ENCODE measurements at places on chromosomes 7 and 10.

DNA sequence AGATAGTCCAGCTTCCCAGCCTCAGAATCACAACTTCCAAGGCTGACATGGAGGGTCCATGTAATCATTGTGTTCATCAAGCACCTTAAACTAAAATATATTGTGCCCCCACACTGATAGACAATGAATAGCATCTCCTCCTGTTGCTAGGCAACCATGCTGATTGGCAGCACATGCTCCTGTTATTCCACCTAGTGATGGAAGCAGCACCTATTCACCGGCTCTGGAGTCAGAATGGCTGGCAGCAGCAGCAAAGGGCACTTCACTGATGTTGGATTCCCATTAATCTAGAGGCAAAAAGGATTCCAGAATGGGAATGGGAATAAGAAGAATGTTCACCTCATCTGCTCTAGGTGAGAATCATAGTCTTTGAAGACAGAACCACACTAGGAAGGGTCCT lies 55.0 kb downstream of the RELN start:
- no peak overlapping the region for H3K27ac ChIP-seq
- H3K4me3 ChIP-seq = no peak overlapping the region
- DNase-seq = no peak
- H3K27me3 ChIP-seq = peaks cover 19% of the 10 kb centered on the region

GRCh38 chr7:18393465-18394118 lies 102.0 kb upstream of the HDAC9 start:
- H3K36me3 ChIP-seq = no peaks in the 10 kb centered on the region
- no peaks in the 10 kb centered on the region for H3K4me1 ChIP-seq
- no peak overlapping the region for H3K27ac ChIP-seq
- no peaks in the 10 kb centered on the region for H3K27me3 ChIP-seq
- DNase-seq = no peak

GRCh38 chr7:114671563-114672123 lies 250.3 kb upstream of the MDFIC start:
- H3K27ac ChIP-seq = no peak overlapping the region
- peaks cover 2% of the 10 kb centered on the region for H3K27me3 ChIP-seq
- DNase-seq = no peak

- H3K27ac ChIP-seq = no peak overlapping the region
- peaks cover under 1% of the 10 kb centered on the region for H3K36me3 ChIP-seq
Measured at GRCh38 chr10:42111076-42111475, 527.3 kb downstream of the ZNF33B start.

DNA sequence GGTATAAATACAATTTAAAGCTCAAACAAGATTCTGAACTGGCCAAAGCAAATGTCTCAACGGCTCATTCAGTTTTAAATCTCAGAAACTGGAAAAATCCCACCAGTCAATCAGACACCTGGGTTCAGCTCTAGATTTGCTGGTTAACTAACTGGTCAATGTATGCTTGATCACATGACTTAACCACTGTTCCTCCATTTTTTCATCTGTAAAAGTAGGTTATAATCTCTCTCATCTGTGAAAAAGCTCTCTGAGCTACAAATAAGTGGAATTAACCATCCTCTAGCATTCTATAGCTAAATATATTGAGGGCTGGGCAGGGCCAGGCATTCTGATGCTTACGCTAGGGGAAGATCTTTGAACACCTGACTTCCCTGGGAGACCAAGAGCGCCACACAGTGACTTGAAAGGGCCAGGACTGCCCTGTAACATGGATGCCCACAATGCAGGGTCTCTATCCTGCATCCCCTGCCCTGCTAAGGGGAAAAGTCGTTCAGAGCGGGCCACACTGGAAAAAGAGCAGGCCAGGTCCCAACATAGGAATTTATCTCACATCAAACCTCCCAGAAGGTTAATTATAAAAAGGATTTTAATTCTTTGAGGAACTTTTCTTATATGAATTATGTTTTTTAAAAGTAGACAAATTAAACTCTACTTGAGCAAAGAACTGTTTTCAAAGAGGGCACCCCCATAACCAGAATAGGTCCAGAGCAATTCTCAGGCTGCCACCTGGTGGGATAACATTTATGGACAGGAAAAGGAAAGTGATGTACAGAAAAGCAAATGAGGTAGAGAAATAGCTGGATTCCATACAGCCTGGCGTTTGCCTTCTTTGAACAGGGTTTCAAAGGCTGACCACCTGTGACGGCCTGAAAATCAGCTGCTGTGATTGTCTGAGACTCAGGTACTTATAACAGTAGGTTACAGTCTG lies 1.8 kb downstream of the RP9 start:
- peak overlapping the region; percentile 92 for H3K4me3 ChIP-seq
- H3K27me3 ChIP-seq = no peaks in the 10 kb centered on the region
- no peak for DNase-seq
- peaks cover 42% of the 10 kb centered on the region for H3K4me1 ChIP-seq
- peaks cover 33% of the 10 kb centered on the region for H3K36me3 ChIP-seq

GRCh38 chr10:77576007-77576367 lies 61.6 kb downstream of the KCNMA1 start:
- H3K27me3 ChIP-seq = no peaks in the 10 kb centered on the region
- no peaks in the 10 kb centered on the region for H3K4me1 ChIP-seq
- no peak for DNase-seq
- H3K27ac ChIP-seq = no peak overlapping the region

- H3K36me3 ChIP-seq = peaks cover 34% of the 10 kb centered on the region
- H3K4me3 ChIP-seq = no peak overlapping the region
- H3K27ac ChIP-seq = no peak overlapping the region
- DNase-seq = no peak
- H3K27me3 ChIP-seq = no peaks in the 10 kb centered on the region
- H3K4me1 ChIP-seq = peaks cover 20% of the 10 kb centered on the region
Measured at GRCh38 chr10:93701866-93702209, 554 bp downstream of the FRA10AC1 start.

GRCh38 chr10:94487575-94487974 lies 58.0 kb upstream of the HELLS start:
- DNase-seq = no peak
- no peaks in the 10 kb centered on the region for H3K4me1 ChIP-seq
- no peak overlapping the region for H3K27ac ChIP-seq
- H3K4me3 ChIP-seq = no peak overlapping the region
- H3K27me3 ChIP-seq = peaks cover 11% of the 10 kb centered on the region

- H3K27me3 ChIP-seq = peaks cover 40% of the 10 kb centered on the region
- H3K36me3 ChIP-seq = no peaks in the 10 kb centered on the region
- peak overlapping the region; percentile 84 for H3K4me3 ChIP-seq
- H3K4me1 ChIP-seq = peaks cover 38% of the 10 kb centered on the region
- peak; percentile 73 for DNase-seq
- H3K27ac ChIP-seq = peak overlapping the region; percentile 97
Measured at GRCh38 chr7:107661081-107661864, 645 bp downstream of the SLC26A4 start.

- H3K4me3 ChIP-seq = no peak overlapping the region
- H3K4me1 ChIP-seq = no peaks in the 10 kb centered on the region
- H3K36me3 ChIP-seq = no peaks in the 10 kb centered on the region
- no peak for DNase-seq
Measured at GRCh38 chr7:79317728-79318127, 135.7 kb downstream of the MAGI2 start.

- no peak overlapping the region for H3K27ac ChIP-seq
- H3K27me3 ChIP-seq = peaks cover 2% of the 10 kb centered on the region
- H3K4me1 ChIP-seq = no peaks in the 10 kb centered on the region
- H3K36me3 ChIP-seq = no peaks in the 10 kb centered on the region
- no peak overlapping the region for H3K4me3 ChIP-seq
Measured at GRCh38 chr10:77416311-77417135, 221.1 kb downstream of the KCNMA1 start.

GRCh38 chr7:26337232-26337865 lies 45.7 kb downstream of the SNX10 start:
- H3K36me3 ChIP-seq = peaks cover 3% of the 10 kb centered on the region
- H3K27ac ChIP-seq = no peak overlapping the region
- peaks cover 23% of the 10 kb centered on the region for H3K4me1 ChIP-seq

- no peak for DNase-seq
- no peak overlapping the region for H3K27ac ChIP-seq
- peaks cover 19% of the 10 kb centered on the region for H3K27me3 ChIP-seq
Measured at GRCh38 chr10:49572594-49573114, 33.7 kb upstream of the ERCC6 start.

DNA sequence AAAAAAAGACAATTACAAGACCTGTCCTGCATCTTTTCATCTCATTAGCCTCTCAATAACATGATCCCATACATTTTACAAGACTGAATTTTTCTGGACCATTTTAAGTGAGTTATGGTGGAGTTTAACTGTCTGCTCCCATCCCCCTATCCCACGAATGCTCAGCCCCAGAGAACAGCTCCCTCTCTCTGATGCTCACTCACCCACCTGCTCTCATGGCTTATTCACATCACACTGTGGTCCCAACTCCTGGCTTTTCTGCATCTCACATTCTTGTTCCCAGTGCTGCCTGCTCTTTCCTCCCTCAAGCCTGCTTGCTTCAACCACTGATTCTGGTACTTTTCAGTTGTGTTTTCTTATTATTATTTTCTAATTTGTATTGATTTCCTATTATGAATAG lies 20.4 kb upstream of the CCSER2 start:
- DNase-seq = no peak
- no peaks in the 10 kb centered on the region for H3K27me3 ChIP-seq
- peak overlapping the region; percentile 95 for H3K27ac ChIP-seq
- no peaks in the 10 kb centered on the region for H3K36me3 ChIP-seq
- H3K4me1 ChIP-seq = peaks cover 48% of the 10 kb centered on the region
- peak overlapping the region; percentile 5 for H3K4me3 ChIP-seq

GRCh38 chr7:78124216-78124615 lies 325.6 kb downstream of the PHTF2 start:
- no peak overlapping the region for H3K4me3 ChIP-seq
- H3K36me3 ChIP-seq = no peaks in the 10 kb centered on the region
- no peak for DNase-seq
- H3K27me3 ChIP-seq = no peaks in the 10 kb centered on the region
- H3K27ac ChIP-seq = no peak overlapping the region

- H3K4me1 ChIP-seq = no peaks in the 10 kb centered on the region
- no peak overlapping the region for H3K27ac ChIP-seq
- no peak overlapping the region for H3K4me3 ChIP-seq
- H3K36me3 ChIP-seq = no peaks in the 10 kb centered on the region
- no peak for DNase-seq
- H3K27me3 ChIP-seq = no peaks in the 10 kb centered on the region
Measured at GRCh38 chr7:3358991-3359390, 57.9 kb downstream of the SDK1 start.

DNA sequence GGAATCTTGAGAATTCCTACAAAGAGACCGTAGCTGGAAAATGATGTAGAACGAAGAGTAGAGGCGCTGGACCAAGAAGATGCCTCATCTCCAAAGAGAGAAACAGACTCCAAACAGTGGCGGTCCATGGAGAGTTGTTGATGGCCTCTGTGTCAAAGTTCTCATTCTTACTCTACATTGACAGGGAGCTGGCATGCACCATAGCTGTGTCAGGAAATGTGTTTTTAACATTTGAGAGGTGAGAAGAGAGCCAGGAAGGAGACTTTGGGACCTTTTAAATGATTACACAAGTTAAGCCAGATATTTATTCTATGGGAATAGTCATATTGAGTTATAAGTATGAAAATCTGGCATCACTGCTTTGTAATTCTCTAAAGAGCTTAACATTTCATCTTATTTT lies 61.5 kb upstream of the FERD3L start:
- no peaks in the 10 kb centered on the region for H3K4me1 ChIP-seq
- no peak overlapping the region for H3K4me3 ChIP-seq
- H3K27ac ChIP-seq = no peak overlapping the region
- no peaks in the 10 kb centered on the region for H3K36me3 ChIP-seq

DNA sequence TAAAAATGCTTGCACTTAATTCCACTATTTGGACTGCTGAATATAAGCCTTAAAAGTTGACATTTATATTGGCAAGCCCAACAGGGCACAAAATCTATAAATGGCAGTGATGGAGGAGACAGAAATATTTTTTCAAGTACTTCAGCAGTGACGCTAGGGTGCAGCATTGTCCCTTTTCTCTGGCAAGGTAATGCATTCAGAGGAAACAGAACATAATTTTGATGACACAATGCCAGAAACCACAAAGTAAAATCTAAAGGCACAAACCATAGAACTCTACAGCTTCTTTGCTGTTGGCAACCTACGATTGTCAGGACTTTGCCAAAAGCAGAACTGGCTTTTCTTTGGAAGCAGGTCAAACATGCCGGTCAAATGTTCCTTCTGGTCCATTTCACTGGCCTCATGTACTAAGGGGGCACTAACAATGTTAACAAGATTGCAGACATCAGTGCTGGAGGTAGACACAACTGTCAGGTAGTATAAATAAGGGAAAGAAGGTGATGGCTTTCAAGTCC lies 30.9 kb upstream of the FAM133B start:
- H3K4me1 ChIP-seq = peaks cover 53% of the 10 kb centered on the region
- no peaks in the 10 kb centered on the region for H3K27me3 ChIP-seq
- H3K27ac ChIP-seq = peak overlapping the region; percentile 91
- peak overlapping the region; percentile 30 for H3K4me3 ChIP-seq
- H3K36me3 ChIP-seq = peaks cover 87% of the 10 kb centered on the region
- DNase-seq = peak; percentile 66

DNA sequence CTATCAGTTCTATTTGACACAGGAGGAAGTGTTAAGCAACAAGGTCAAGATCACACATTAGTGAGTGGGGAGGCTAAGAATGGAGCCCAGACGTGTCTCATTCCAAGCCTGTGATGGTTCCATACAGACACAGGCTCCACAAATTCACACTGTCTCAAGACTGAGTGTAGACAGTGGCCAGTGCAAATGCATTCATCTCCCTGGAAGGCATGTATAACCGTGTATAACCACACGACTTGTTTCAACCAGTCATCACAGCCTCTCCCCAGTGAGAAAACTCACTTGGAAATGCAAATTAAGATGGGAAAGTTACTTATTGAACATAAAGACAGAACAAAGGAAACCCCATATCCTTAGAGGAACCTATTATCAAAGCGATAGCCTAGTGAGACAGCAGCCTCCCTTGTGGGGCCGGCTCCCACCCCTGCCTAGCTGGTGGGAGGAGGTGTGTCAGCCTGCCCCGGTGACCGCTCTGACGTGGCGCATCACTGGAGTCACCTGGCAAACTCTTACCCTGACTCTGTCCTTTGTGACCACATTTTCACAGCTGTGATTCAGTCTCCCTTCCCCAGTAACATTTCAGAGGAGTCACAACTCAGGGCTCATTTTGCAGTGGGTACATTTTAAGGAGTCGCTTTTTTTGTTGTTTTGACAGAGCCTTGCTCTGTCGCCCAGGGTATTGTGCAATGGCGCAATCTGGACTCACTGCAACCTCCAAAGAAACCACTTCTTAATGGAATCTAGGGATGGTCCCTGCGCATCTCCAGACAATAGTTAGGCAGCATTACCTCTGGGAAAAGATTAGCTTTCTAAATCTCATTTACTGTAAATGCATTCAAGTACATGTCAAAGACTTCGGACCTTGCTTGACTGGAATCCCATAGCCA lies 126.6 kb upstream of the PARD3 start:
- no peak for DNase-seq
- no peaks in the 10 kb centered on the region for H3K36me3 ChIP-seq
- H3K27me3 ChIP-seq = peaks cover 5% of the 10 kb centered on the region
- no peak overlapping the region for H3K4me3 ChIP-seq

DNA sequence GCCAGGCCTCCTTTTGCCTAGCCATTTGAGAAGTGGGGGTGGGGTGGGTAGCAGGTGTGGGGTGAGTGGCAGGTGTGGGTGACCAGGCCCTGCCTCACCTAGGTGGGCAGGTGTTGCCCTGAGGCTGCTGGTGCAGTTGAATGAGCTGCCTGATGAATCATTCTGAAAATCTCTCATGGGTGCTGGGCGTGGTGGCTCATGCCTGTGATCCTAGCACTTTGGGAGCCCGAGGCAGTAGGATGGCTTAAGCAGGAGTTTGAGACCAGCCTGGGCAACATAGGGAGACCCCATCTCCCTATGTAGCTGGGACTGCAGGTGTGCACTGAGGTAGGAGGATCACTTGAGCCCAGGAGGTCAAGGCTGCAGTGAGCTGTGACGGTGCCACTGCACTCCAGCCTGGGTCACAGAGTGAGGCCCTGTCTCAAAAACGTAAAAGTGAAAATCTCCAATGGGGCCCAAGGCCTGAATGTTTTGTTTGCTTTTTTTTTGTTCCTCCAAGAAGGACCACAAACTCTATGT lies 17.7 kb downstream of the TSPAN14 start:
- no peaks in the 10 kb centered on the region for H3K27me3 ChIP-seq
- peak overlapping the region; percentile 50 for H3K4me3 ChIP-seq

Measured in activated T-cell treated with anti-CD3 and anti-CD28 coated beads, Interleukin-2, amount 50 U/mL, for 24 hours (primary cell).